Activated CD4-positive, alpha-beta T cell treated with anti-CD3 and anti-CD28 coated beads, Interleukin-2, amount 50 U/mL, for 1 hour (primary cell): ENCODE measurements at places on chromosomes 7 and 10.

DNA sequence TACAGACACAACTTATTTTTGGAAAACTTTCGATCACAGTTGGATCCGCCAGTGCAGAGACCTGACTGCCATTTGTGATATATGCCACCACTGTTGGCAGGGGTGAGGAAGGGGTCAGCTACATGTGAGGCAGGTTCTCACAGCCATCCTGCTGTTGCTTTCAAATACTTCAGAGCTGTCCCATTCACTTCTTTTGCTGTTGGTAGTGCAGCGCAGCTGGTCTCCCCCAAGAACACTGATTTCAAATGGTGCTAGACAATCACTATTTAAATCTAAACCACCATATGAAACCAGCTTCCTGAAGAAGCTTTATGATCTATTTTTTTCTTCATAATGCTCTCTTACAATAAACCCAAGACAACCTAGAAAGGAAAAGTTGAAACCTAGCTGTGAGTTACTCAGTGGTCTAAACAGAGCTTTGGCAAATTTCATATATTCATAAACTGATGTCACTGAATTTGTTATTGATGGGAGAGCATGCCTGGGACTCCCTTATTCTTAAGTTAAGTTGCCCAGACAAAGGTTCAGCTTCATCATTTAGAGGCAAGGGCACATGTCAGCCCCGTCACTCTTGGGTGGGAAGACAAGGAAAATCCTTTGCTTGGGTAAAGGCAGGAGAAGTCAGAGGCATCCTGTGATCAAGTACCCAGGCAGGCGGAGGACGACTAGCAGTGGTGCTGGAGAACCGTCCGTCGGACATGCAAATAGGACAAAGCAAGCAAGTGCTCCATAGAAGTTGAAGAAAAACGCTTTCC is 143.4 kb upstream of the KLF14 start:
- DNase-seq = no peak

DNA sequence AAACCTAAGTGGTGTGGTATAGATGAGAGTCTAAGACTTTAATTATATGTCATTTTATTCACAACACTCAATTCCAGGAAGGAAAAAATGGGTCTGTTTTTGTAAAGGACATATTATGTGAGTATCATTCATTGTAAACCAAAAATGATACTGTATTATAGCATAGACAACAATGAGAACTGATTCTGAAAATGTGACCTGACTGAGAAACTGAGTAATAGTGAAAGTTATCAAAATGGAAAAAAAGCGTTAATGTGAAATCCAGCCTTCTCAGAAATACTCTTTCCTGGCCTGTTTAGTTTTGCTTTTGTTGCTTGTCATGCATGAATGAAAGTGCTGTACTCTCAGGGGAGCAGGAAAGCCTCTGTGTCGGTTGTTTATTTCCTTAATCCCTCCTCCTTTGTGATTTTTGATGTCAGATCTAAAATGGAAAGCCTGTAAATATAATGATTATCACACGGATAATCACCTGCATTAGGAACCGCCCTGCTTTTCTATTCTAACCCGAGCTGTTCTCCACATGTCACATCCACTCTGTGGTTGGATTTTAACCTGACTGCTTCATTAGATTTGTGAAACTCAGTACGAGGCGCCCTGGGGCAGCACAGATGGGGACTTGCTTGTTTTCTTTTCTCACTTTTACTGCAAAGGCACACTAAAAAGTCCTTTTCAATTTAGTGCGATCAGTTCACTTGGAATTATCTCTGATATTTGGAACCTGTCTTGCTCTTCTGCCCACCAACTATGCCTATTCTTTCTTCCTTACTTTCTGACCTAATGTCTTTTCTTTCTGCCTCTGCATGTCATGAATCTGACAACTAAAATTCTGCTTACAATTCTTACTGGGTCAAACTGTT is 240.9 kb upstream of the KAT6B start:
- peak; percentile 33 for DNase-seq

GRCh38 chr7:116265881-116266280 is 55.5 kb downstream of the TES start:
- no peak for DNase-seq

DNA sequence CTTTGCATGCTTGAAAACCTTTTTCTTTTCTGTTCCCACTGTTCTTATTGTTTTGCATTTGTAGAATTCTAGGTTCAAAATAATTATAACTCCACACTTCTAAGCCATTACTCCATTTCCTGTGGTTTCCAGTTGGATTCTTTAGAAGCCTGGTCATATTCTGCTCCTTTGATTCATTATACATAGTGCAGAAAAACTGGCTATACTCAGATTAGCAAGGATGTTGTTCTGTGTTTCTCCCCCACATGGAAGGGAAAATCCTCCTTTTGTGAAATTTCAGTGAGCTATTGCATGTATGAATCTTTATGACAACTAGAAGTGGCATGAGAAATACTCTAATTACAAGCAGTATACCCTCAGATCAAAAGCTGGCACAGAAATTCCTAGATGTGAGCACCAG is 79.5 kb downstream of the SLC13A1 start:
- no peak for DNase-seq
